ENCODE measurements at places on chromosomes 16 and 17. TPM values are rescaled to one million over a fixed set of nuclear protein-coding genes. Genes with fewer than 3 reads are reported as not detected.

TLCD3B gene
- 51.8 TPM for total RNA-seq

KRTAP1-1 gene
- total RNA-seq = not detected

APOH gene
- total RNA-seq = 0.74 TPM

DNA sequence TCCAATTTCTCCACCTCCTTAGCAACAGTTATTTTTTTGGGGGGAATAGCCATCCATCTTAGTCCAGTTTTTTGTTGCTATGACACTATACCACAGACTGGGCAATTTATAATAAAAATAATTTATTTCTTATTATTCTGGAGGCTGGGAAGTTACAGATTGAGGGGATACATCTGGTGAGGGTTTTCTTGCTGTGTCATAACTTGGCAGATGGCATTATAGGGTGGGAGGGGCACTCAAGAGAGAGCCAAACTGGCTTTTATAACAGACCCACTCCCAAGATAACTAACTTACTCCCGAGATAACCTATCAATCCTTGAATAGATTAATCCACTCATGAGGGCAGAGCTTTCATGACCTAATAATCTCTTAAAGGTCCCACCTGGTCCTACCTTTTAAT, 84.2 kb downstream of the ABCA8 start:
- peaks cover 9% of the 10 kb centered on the region for H3K4me1 ChIP-seq
- DNase-seq = no peak

GRCh38 chr17:16491703-16492612, at the start of gene LRRC75A:
Gene LRRC75A, minus strand, starts transcription at chr17:16492193. Its CDS starts 203 bp downstream, at chr17:16491990.
- H3K27ac ChIP-seq = peak within 1 kb of the TSS; percentile 59
- H3K4me1 ChIP-seq = peaks cover 44% of the 10 kb centered on the region
- H3K4me3 ChIP-seq = peak within 1 kb of the TSS; percentile 64
- no peaks in the 10 kb centered on the region for H3K27me3 ChIP-seq

- H3K4me3 ChIP-seq = no peak overlapping the region
- H3K4me1 ChIP-seq = no peaks in the 10 kb centered on the region
- no peaks in the 10 kb centered on the region for H3K27me3 ChIP-seq
- H3K27ac ChIP-seq = no peak overlapping the region
These were observed 14.0 kb downstream of the GDE1 start for GRCh38 chr16:19507867-19508266.

DNA sequence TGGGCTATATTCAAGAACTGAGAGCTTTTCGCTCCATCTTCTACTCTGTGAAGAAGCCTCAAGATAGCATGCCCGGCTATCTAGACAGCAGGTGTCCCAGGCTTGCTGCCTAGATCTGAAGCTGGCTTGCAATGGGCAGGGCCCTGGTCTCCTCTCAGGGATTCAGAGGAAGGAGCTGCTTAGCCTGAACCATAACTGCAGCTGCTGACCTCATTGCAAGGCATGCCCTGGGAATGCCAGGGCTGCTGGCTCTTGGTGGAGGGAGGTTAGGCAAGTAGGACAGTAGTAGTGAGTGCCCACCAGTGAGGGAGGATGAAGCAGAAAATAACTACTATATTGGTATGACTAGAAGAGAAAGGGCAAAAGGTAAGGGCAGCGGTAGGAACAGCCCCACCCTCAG, 21.3 kb upstream of the SLC35B1 start:
- no peaks in the 10 kb centered on the region for H3K36me3 ChIP-seq
- no peaks in the 10 kb centered on the region for H3K27me3 ChIP-seq
- H3K4me3 ChIP-seq = no peak overlapping the region
- H3K4me1 ChIP-seq = peaks cover 34% of the 10 kb centered on the region
- no peak overlapping the region for H3K27ac ChIP-seq
- DNase-seq = no peak

DNA sequence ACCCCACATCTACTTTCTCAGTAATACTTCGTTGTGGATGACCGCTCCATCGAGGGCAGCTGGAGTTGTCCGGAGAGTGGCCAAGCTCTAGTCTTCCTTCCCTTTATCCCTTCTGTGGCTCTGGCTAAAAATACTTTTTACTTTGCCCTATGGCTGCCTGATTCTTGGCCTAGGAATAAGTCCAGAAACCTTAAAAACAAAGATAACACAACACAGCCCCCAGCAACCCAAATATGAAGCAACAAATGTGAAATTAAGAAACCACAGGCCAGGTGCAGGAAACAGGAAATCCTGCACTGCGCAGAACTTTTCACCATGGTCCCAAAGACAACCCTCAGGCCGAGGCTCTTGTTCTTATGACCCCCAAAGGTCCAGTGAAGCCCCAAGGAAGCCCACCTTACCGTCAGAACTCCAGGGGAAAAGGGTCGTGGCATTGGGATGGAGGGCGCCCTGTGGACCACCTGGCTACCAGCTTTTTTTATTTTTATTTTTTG, 26.0 kb downstream of the TK2 start:
- H3K27me3 ChIP-seq = no peaks in the 10 kb centered on the region
- no peak overlapping the region for H3K4me3 ChIP-seq
- DNase-seq = no peak
- no peaks in the 10 kb centered on the region for H3K36me3 ChIP-seq
- H3K4me1 ChIP-seq = peaks cover 28% of the 10 kb centered on the region
- H3K27ac ChIP-seq = peak overlapping the region; percentile 39

Measured in testis (tissue), 5 donors.